ENCODE measurements at places on chromosomes 16 and 17. TPM values are rescaled to one million over a fixed set of nuclear protein-coding genes. Genes with fewer than 3 reads are reported as not detected.

SGCA gene
- total RNA-seq = 0.33 TPM

DNA sequence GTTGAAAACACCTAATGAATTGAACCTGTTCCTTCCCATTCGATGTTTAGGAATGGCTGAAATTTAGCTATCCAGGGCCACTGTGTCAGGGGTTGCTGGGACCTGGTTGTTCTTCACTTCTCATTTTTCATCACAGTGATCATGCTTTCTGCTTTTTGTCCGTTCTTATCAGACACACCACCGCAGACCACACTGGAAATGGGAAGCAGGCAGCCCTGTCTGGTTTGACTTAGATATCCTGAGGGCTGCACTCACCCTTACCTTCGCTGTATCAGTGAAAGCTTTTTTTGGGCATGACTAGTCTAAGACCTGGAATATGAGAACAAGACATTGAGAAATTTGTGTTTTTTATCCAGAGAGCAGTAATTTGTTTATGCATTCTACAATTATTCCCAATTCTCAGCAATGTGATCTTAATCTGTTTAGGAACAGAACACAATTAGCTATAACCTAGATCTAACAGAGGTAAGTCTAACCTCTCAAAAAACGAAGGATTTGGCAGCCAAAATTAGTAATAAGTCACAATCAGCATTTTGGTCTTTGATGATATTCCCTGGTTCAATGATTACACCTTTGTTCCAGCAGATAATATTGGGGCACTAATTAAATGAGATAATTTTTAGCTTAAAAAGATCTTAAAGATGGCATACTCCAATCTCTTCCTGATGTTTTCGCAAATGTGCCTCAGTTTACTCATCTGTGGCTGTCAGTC, 126.0 kb upstream of the GOT2 start:
- no peak overlapping the region for H3K4me3 ChIP-seq
- H3K36me3 ChIP-seq = no peaks in the 10 kb centered on the region
- H3K27me3 ChIP-seq = no peaks in the 10 kb centered on the region
- no peak overlapping the region for H3K27ac ChIP-seq

KLHL11 gene
- total RNA-seq = 25.2 TPM

RND2 gene
- 0.23 TPM for total RNA-seq

DNA sequence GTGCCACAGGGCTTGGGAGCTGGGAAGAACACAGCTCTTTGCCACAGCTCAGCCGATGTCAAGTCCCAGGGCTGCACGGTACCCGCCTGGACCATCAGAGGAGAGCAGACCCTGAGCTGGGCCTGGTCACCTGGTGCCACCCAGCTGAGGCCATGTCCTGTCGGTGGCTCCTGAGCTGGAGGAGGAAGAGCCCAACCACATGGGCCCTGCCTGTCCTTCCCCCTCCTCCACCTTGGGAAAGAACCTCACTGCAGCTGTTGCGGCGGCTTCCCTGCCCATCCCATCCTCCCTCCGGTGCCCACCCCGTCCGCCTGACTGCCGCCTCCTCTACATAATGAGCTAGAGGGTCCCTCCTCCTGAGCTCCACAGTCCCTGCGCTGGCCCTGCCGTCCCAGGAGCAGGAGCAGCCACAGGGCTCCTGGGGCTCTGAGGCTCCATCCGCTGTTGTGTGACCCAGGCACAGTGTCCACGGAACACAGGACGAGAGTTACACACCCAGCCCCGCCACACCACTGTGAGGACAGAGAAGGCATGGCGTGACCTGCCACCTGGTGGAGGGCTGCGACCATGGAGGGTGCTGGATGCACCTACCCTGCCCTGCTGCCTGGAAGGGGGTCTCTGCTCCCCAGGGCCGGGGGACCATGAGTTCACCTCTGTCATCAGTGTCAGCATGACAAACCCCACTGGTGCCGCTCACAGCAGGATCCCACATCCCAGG, 21.4 kb upstream of the CHMP6 start:
- peaks cover 27% of the 10 kb centered on the region for H3K4me1 ChIP-seq
- no peak overlapping the region for H3K27ac ChIP-seq
- H3K27me3 ChIP-seq = peaks cover 31% of the 10 kb centered on the region

GRCh38 chr17:17792551-17793377, 44.0 kb downstream of the SREBF1 start:
- H3K4me3 ChIP-seq = peak overlapping the region; percentile 24
- no peaks in the 10 kb centered on the region for H3K27me3 ChIP-seq
- peak overlapping the region; percentile 61 for H3K27ac ChIP-seq
- DNase-seq = peak; percentile 58

- no peaks in the 10 kb centered on the region for H3K36me3 ChIP-seq
- H3K4me3 ChIP-seq = no peak overlapping the region
- no peak for DNase-seq
These were observed 4.1 kb downstream of the ORC6 start for GRCh38 chr16:46693598-46693997.

- H3K27ac ChIP-seq = no peak overlapping the region
- no peaks in the 10 kb centered on the region for H3K36me3 ChIP-seq
- H3K4me1 ChIP-seq = no peaks in the 10 kb centered on the region
These were observed 63.0 kb upstream of the TEKT3 start for GRCh38 chr17:15404106-15405057.

- no peaks in the 10 kb centered on the region for H3K4me1 ChIP-seq
- no peak overlapping the region for H3K27ac ChIP-seq
- H3K36me3 ChIP-seq = no peaks in the 10 kb centered on the region
- no peak overlapping the region for H3K4me3 ChIP-seq
- no peaks in the 10 kb centered on the region for H3K27me3 ChIP-seq
- DNase-seq = no peak
These were observed 278.9 kb upstream of the KCNJ16 start for GRCh38 chr17:69796078-69796477.

DNA sequence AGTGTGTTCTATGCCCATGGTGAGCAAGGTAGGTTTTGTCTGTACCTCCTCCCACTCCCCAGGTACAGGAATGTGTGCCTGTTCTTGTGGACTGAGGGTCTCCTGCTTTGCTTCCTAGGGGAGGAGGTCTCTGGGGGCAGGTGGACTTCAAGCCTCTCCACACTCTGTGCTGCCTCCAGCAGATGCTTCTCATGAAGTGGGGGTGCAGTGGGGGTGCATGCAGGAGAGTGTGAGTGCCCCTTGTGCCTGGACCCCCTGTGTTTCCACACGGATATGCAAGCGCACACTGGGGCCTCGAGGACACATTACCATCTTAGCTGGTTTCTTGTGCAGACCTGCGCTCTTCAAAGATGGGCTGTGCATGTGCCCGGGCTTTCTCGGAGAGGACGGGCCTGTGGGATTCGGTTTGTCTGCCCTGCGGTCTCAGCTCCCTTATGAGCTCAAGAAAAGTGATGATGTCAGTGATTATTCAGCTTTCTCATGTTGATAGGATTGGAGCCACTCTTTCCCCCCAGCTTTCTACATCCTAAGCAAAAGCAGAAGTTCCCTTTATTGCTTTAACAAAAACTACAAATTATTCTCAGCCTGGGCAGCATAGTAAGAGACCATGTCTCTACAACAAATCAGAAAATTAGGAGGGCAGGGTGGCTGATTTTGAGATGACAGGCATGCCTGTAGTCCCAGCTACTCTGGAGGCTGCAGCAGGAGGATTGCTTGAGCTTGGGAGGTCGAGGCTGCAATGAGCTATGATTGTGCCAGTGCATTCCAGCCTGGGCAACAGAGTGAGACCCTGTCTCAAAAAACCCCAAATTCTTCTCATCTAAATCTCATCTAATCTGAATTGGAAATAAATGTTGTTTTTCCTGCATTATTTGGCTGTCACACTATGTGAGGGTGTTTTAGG, 86.8 kb downstream of the RPTOR start:
- no peaks in the 10 kb centered on the region for H3K27me3 ChIP-seq
- H3K4me3 ChIP-seq = no peak overlapping the region
- no peak for DNase-seq
- H3K4me1 ChIP-seq = no peaks in the 10 kb centered on the region
- no peaks in the 10 kb centered on the region for H3K36me3 ChIP-seq
- H3K27ac ChIP-seq = no peak overlapping the region

DNA sequence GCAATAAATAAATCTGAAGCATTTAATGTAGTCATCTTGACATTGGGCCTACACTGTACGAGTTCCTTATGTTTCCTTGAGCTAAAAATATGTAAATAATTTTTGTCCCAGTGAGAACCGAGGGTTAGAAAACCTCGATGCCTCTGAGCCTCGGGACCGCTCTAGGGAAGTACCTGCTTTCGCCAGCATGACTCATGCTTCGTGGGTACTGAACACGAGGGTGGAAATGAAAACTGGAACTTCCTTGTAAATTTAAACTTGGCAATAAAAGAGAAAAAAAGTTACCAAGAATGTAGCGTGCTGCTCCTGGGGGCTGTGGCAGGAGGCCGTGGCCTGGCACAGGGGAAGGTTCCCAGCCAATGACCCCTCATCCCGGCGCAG, 74.1 kb downstream of the SOCS1 start:
- no peak overlapping the region for H3K4me3 ChIP-seq
- DNase-seq = no peak
- peaks cover 11% of the 10 kb centered on the region for H3K36me3 ChIP-seq
- H3K27ac ChIP-seq = no peak overlapping the region
- no peaks in the 10 kb centered on the region for H3K27me3 ChIP-seq

CDT1 gene
- 3.7 TPM for total RNA-seq

GRCh38 chr17:28571361-28572122, at the start of gene PIGS:
TSS of gene PIGS (minus strand) at chr17:28571524. CDS start at chr17:28571496, 28 bp downstream.
- DNase-seq = peak; percentile 93
- H3K4me3 ChIP-seq = peak within 1 kb of the TSS; percentile 95
- no peaks in the 10 kb centered on the region for H3K27me3 ChIP-seq
- peak within 1 kb of the TSS; percentile 83 for H3K27ac ChIP-seq
